Gastrocnemius medialis (tissue), 4 donors: ENCODE measurements at places on chromosomes 4 and X. TPM values are rescaled to one million over a fixed set of nuclear protein-coding genes. Genes with fewer than 3 reads are reported as not detected.

DNA sequence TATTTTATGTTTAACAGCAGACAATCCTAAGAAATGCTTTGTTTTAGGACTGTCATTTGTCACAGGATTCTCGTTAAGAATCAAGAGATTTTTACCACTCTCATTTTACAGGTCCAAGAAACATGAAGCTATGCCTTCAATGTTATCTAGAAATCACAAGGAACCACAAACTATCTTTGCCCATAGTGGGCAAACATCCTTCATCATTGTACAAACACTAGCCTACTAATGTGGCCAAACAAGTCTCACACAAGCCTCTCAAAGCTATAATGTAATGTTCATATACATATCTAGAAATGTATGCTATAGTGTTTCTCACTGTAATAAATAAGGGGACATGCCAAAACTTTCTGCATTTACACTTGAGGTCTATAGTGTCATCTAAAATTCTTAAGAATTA is 26.8 kb downstream of the ZMAT1 start:
- H3K36me3 ChIP-seq = no peaks in the 10 kb centered on the region
- DNase-seq = no peak
- no peak overlapping the region for H3K4me3 ChIP-seq
- H3K27ac ChIP-seq = no peak overlapping the region
- no peaks in the 10 kb centered on the region for H3K27me3 ChIP-seq

DNA sequence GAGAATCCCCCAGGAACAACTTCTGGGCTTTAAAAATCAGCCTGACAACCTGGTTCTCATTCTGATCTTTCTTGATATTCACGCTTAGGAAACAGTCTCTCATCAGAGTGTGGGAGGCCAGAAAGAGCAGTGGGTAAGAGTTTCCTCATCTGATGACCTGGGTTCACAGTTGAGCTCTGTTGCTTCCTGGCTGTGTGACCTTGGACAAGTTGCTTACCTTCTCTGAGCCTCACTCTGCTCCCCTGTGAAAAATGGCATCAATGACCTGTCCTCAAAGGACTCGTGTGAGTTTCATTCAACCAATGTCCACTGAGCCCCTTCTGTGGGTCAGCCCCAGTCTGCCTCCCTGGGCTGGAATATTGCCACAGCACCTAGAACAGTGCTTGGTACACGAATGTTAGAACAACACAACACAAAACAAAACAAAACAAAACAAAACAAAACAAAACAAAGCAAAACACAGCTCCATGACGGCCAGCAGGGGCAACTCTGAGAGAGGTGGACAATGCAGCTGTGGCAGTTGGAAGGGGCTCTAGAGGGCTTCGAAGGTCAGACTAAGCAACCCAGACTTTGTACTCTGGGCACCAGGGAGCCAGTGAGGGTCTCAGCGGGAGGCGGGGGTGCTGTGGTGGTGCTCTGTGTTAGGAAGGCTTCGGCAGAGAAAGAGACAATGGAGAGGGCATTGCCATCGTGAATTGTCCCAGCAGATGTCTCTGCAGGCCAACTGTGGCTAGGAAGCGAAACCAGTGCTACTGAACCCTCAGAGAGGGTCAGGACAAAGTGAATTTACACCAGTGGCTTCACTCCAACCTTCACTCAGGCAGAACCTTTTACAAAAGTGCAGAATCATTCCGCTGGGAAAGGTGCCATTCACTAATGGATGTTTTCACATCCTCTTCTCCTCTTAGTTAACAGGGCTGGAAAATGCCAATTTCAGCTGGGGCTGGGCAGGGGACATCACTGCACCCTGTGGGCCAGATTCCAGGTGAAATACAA is 14.3 kb upstream of the C4orf50 start:
- no peak overlapping the region for H3K4me3 ChIP-seq
- H3K36me3 ChIP-seq = no peaks in the 10 kb centered on the region
- H3K27me3 ChIP-seq = no peaks in the 10 kb centered on the region
- H3K4me1 ChIP-seq = no peaks in the 10 kb centered on the region
- DNase-seq = no peak
- H3K27ac ChIP-seq = no peak overlapping the region

- H3K36me3 ChIP-seq = peaks cover 2% of the 10 kb centered on the region
- H3K4me1 ChIP-seq = peaks cover 8% of the 10 kb centered on the region
- no peak overlapping the region for H3K4me3 ChIP-seq
- no peak overlapping the region for H3K27ac ChIP-seq
- no peaks in the 10 kb centered on the region for H3K27me3 ChIP-seq
- DNase-seq = no peak
These were observed 36.9 kb upstream of the ADAD1 start for GRCh38 chr4:122341886-122342285.

GRCh38 chr4:93561842-93562241 is 266.7 kb upstream of the ATOH1 start:
- no peak overlapping the region for H3K4me3 ChIP-seq
- DNase-seq = no peak
- H3K4me1 ChIP-seq = no peaks in the 10 kb centered on the region
- no peak overlapping the region for H3K27ac ChIP-seq
- H3K27me3 ChIP-seq = no peaks in the 10 kb centered on the region
- no peaks in the 10 kb centered on the region for H3K36me3 ChIP-seq

DNA sequence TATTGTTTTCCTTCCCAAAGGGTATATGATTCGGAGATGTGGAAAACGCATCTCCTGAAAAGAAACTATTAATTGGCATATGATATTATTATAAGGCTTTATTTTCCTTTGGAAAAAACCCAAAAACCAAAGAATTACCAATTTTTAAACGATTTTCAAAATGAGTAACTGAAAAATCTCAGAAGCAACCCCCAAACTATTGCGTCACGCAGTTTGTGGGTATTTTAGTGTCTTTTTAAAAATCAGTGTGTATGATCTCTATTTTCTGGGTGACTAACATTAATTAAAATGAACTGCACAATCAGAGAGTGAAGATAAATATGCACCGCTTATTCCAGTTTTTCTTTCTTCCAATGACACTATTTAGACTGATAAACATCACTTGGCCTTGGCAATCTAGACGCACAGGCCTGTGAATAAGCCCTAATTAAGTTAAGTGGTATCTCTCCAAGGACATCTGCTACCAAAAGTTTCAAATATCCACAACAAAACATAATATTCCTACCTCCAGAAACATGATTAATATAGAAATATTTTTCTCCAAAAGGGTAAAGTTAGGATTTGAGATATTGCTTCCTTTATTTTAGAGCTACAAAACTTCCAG is 511.5 kb upstream of the FAM241A start:
- H3K27ac ChIP-seq = no peak overlapping the region
- no peak overlapping the region for H3K4me3 ChIP-seq
- H3K36me3 ChIP-seq = no peaks in the 10 kb centered on the region
- DNase-seq = no peak
- H3K27me3 ChIP-seq = no peaks in the 10 kb centered on the region

DNA sequence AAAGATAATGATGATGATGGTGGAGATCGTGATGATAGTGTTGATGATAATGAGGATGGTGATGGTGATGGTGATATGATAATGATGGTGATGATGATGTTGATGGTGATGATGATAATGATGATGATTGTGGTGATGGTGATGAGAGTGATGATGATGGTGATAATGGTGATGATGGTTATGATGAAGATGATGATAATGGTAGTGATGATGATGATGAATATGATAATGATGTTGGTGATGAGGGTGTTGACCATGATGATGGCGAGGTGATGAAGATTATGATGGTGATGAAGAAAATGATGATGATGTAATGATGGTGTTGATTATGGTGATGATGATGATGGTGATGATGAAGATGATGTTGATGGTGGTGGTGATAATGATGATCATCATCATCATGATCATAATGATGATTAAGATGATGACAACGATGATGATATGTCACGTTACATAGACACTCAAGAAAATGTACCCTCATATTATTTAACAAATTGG is 1106.4 kb downstream of the NLGN4X start:
- H3K27me3 ChIP-seq = no peaks in the 10 kb centered on the region
- no peak for DNase-seq
- H3K4me1 ChIP-seq = no peaks in the 10 kb centered on the region
- no peak overlapping the region for H3K4me3 ChIP-seq
- no peak overlapping the region for H3K27ac ChIP-seq

DNA sequence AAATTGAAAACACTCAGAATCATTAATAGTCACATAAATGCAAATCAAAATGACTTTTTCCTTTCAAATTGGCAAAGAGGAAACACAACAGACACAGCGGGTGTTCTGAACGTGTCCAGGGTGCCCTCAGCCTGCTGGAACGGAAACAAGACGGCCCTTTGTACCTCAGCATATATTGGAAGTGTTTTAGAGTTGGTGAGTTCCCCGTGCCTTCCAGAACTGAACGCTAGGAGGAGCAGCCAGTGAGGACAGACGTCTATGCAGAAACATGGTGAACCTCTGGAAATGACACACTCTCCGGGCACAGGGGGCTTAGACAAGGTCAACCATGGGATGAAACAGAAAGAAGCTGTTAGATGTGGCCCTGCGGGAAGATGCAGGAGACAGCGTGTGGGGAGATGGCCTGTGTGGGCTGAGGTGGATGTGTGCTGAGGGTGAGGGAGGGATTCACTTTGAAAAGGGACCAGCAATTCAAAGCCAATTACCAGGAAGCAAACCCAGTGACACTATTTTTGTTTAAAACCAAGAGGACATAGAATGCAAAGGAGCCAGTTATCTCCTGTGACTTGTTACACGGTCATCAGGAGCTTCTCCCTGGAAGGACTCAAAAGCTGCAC is 40.4 kb downstream of the RNF212 start:
- H3K4me3 ChIP-seq = no peak overlapping the region
- no peaks in the 10 kb centered on the region for H3K36me3 ChIP-seq
- no peak for DNase-seq
- H3K4me1 ChIP-seq = no peaks in the 10 kb centered on the region
- H3K27me3 ChIP-seq = peaks cover 15% of the 10 kb centered on the region

DNA sequence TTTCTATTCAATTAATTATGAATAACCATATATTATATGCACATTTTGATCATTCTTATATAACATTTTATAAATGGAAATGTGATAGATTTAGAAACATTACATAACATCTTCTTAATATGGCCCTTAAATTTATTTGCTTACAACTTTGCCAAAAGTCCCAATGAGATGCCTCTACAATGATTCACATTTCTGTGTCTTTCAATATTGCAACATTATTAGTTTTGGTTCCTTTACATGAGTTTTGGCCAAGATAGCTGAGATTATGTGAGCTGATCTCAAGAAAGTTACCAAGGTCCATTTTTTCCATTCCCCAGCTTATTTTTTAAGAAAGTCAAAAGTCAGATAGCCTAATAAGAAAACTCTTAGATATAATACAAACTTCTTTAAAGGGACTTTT is 361.2 kb downstream of the PCDH7 start:
- no peak overlapping the region for H3K27ac ChIP-seq
- H3K36me3 ChIP-seq = no peaks in the 10 kb centered on the region
- no peaks in the 10 kb centered on the region for H3K4me1 ChIP-seq
- no peaks in the 10 kb centered on the region for H3K27me3 ChIP-seq

GRCh38 chrX:38937400-38937799 is 136.1 kb downstream of the MID1IP1 start:
- no peaks in the 10 kb centered on the region for H3K36me3 ChIP-seq
- H3K27me3 ChIP-seq = no peaks in the 10 kb centered on the region
- peaks cover 42% of the 10 kb centered on the region for H3K4me1 ChIP-seq
- no peak overlapping the region for H3K4me3 ChIP-seq
- H3K27ac ChIP-seq = peak overlapping the region; percentile 87

GRCh38 chr4:141132709-141133145 is 542 bp downstream of the RNF150 start:
- peak overlapping the region; percentile 76 for H3K4me3 ChIP-seq
- peak overlapping the region; percentile 76 for H3K27ac ChIP-seq
- DNase-seq = no peak
- H3K4me1 ChIP-seq = peaks cover 28% of the 10 kb centered on the region

DNA sequence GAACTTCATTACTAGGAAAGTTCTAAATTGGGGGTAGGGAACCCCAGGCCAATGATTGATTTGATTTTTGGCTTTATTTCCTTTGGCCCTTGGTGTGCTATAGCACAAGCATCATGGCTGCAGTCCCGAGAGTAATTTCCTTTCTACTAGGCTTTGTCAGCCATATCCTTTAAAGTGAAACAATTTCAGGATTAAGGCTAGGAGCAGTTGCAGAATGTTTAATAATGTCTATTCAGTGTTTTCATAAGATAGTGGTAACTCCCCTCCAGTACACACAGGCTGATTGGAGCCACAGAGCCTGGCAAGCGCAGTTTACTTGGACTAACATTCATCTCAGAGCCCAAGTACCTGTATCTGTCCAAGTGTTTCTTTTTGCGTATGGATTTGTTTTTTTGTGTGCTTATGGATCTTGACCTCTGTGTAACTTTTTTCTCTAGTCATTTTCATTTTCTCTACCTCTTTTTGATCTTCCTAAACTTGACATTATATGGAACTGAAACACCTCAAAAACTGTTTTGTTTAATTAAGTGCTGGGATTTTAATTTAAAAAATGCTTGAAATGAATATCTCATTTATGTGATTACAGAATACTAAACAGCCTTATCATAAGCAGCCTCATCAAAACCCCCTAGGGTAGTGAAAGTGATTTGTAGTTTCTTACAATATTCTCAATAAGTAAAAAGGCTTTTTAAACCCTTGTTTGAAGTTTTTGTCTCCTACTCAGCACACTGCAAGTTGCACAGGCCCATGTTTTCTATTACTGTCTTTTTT is 7.5 kb downstream of the STIM2 start:
- H3K4me3 ChIP-seq = no peak overlapping the region
- no peaks in the 10 kb centered on the region for H3K36me3 ChIP-seq
- DNase-seq = no peak
- no peak overlapping the region for H3K27ac ChIP-seq
- peaks cover 31% of the 10 kb centered on the region for H3K4me1 ChIP-seq
- H3K27me3 ChIP-seq = no peaks in the 10 kb centered on the region

- no peaks in the 10 kb centered on the region for H3K4me1 ChIP-seq
- H3K36me3 ChIP-seq = no peaks in the 10 kb centered on the region
- no peaks in the 10 kb centered on the region for H3K27me3 ChIP-seq
- H3K27ac ChIP-seq = no peak overlapping the region
These were observed 268.5 kb downstream of the ARAP2 start for GRCh38 chr4:35975617-35976355.

DNA sequence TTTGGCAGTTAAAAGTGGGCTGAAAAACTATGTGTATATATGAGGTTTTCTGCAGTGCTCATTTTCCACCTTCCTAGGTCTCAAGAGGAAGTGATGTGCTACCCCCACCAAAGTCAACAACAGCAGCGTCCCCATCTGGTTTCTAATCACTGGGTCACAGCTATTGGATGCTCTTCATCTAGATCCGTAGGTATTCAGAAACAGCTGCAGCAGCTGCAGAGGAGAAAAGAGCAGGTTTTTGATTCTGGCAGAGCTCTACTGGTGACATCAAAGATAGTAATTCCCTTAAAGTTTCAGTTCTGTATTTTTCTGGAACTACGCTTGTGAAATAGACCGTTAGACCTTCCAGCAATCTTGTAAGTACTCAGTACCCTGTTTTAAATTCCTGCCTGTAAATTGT is 5.8 kb upstream of the GUCY2F start:
- H3K4me3 ChIP-seq = no peak overlapping the region
- no peaks in the 10 kb centered on the region for H3K36me3 ChIP-seq
- DNase-seq = no peak
- H3K4me1 ChIP-seq = no peaks in the 10 kb centered on the region
- no peaks in the 10 kb centered on the region for H3K27me3 ChIP-seq

GRCh38 chrX:153981771-153982533 is 9.4 kb downstream of the TMEM187 start:
- peak; percentile 42 for DNase-seq
- no peaks in the 10 kb centered on the region for H3K36me3 ChIP-seq
- H3K4me3 ChIP-seq = no peak overlapping the region
- no peaks in the 10 kb centered on the region for H3K27me3 ChIP-seq
- H3K27ac ChIP-seq = no peak overlapping the region

Gene NALF2
- total RNA-seq = not detected

Gene NCAPG
- total RNA-seq = 0.49 TPM

Gene IQSEC2
- total RNA-seq = 127 TPM

Gene CDS1
- total RNA-seq = 0.07 TPM

Gene CXorf65
- total RNA-seq = not detected

Gene NOCT
- total RNA-seq = 4.8 TPM
